ENCODE measurements at places on chromosomes 7 and 10.
A peak's percentile ranks its signal among the peaks of the same experiment; 100 is the strongest.

GRCh38 chr7:151436446-151437158 is 3.3 kb downstream of the CRYGN start:
- DNase-seq, result no peak

DNA sequence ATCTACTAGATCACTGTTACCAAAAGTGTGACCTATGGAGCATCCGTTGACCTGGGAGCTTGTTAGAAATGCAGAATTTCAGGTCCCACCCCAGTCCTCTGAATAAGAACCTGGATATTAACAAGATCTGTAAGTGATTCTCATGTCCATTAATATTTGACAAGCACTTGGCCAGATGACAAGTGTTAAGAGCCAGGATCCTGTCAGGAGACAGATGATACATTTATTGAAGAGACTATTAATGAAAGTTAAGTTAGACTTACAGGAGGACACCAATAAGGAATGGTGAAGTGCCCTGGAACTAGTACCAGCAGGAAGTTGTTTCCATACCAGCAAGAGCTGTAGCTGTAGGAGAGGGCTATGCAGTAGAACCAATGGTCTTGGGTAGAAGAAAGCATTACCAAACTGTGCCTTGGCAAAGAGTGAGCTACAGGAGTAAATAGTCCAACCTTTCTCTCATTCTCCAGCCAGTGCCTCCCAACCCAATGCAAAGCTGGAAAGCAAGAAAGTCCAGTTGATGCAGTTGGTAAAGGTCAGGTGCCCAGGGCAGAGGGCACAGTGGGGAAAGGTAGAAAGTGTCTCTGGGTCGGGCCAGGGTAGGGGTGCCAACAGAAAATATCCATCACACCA is 35.3 kb upstream of the ADD3 start:
- no peak for DNase-seq

DNA sequence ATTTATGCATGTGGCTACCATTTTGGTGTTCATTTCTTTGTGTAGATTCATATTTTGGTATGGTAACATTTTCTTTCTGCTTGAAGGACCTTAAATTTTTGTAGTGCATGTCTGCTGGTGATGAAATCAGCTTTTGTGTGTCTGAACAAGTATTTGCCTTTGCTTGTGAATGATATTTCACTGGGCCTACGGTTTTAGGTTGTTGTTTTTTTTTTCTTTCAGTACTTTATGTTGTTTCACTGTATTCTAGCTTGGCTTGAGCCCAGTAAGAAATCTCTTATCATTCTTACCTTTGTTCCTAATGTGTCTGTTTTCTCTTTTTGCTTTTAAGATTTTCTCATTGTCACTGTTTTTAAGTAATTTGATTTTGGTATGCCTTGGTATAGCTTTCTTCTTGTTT is 31.9 kb downstream of the SAMD8 start:
- DNase-seq, result no peak

- no peak for DNase-seq
Observed at GRCh38 chr10:33860552-33860951, 526.1 kb upstream of the NRP1 start.

DNA sequence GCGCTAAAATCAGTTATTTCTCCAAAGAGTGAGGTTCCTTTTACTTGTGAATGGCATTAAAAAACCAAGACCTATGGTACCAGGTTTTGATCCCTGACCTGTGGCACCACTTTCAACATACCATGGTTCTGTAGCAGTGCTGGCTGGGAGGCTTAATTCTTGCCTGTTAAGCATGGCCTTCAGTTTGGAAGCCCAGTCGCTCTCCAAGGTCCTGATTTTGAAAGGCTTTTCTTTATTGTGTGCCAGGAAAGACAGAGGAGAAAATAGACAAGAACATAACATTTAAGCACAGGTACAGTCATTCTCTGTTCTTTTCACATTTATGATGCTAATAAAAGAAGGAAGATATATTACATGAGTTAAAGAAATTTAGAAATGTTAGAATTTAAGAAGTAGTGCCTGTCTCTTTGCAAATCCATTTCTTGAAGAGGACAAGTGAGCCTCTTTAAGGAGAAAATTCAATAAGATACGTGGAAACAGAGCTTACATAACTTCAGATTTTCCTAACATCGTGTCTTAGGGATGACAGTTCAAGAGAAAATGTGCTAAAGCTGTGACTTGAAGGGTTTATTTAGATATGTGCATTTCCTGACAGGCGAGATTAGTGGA is 357.6 kb downstream of the DPP6 start:
- no peak for DNase-seq

GRCh38 chr10:102935939-102936605 is 18.0 kb downstream of the CNNM2 start:
- DNase-seq, result no peak

GRCh38 chr7:79337717-79338116 is 115.8 kb downstream of the MAGI2 start:
- no peak for DNase-seq

DNA sequence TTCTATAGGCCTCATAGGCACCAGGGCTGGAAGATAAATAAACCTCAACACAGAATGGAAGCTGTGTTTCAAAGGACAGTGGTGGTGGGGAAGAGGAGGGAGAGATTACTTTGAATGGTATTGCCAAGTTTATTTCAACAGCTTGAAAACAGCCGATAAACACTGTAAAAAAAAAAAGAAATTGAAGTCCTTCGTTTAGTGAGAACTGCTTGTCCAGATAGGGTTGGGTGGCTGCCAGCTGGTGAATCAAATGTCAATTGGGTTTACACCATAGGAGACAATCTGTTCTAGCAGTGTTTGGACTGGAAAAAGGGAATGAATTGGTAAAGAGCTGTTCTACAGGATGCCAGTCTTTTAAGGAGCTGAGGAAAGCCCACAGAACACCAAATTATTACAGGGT is 254.8 kb downstream of the PHF14 start:
- DNase-seq, result peak; percentile 55

- no peak for DNase-seq
Observed at GRCh38 chr10:91103384-91104192, 116.9 kb upstream of the PCGF5 start.

DNA sequence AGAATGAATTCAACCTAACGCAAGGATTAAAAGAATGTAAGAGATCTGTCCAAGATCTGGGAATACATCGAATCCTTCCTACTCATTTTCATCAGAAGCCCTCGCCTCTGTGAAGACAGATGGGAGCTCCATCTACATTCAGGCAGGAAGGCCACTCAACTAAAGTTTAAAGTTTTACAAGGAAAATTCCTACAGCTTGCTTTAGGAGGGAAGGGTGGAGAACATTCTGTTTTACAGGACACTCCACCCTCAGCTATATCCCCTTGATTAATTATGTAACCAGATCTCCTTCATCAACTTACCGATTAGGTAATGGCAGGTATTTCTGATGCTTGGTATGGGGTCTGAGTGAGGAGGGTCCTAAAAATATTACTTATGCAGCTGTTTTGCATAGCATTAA is 5.6 kb upstream of the AHR start:
- DNase-seq, result no peak

DNA sequence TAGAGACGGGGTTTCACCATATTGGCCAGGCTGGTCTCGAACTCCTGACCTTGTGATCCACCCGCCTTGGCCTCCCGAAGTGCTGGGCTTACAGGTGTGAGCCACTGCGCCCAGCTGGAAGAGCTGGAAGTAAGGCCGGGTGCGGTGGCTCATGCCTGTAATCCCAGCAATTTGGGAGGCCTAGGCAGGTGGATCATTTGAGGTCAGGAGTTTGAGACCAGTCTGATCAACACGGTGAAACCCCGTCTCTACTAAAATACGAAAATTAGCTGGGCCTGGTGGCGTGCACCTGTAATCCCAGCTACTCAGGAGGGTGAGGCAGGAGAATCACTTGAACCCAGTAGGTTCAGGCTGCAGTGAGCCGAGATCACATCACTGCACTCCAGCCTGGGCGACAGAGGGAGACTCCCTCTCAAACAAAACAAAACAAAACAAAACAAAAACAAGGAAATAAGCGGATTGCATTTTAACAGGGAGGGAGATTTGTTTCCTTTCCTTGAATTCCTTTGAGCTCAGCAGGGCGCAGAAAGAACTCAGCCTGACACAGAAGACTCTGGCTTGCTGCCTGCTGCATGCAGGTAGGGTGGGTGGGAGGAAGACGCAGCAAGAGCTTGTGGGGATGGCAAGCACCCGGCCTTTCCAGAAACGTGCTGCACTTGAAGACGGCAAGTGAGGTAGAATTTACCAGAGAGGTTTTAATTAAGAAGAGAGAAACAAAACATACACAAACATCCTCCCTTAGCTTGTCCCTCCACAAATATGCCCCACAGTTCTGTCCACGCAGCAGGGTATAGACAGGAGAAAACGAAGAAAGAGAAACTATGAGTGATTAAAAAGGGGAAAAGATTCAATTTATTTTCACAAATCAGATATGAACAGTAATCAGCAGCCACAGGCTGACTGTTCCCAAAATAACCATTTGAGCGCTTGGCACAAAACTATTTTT is 148.0 kb downstream of the RNF216 start:
- no peak for DNase-seq

DNA sequence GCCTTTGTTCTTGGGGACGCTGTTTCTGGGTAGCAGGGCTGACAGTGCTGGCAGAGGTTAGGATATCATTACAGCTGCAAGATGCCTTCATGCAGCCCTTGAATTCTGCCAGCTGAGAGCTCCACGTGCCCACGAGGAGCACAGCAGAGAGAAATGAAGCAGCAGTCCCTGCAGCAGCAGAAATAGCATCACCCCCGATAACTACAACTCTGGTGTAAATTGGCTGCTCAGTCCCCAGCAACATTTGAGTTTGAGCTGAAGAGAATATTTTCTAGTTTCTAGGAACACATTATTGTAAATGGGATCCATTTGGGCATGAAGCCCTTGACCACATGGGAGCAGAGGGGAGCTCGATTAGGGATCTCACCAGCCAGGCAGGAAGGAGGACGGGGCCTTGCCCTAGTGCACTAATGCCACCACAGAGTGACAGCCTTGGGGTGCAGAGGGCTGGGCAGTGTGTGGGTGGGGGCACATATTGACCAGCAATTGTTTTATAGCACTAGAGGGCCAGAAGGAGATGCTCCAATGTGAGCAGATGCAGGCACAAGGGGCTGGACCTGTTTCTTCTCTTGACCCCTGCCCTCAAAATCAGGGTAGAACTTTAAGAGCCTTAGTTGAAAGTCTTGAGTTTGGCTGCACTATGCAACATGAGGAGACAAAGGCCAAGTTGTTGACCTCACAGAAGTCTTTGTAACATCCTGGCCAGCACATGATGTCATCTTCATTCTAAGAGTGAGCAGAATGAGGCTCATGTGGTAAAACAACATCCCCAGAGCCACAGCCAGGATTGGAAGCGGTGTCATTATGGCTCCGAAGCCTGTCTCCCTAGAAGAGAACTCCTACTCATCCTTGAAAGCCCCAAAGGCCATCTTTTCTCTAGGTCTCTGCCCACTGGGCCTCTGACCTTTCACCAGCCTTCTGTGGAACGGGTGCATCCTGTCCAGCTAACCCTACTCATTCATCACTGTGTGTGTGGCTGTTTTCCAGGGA is 52.6 kb downstream of the ADCY1 start:
- no peak for DNase-seq

DNA sequence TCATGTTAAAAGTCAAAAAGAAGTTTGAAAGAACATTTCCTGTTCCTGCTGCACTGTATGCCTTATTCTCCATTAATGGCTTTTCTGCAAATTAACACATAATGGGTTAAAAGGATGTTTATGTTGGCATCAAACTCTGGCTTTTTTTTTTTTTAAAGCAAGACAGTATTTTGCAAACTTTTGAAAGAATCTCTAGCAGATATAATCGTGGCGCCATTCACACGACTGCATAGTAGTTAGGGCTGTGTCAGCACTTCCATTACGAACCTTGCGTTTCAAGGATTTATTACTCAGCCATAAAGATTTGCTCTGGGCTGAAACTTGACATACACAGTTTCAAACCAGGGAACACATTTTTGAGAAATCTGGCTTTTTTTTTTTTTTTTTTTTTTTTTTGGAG is 207.8 kb downstream of the DYNC1I1 start:
- DNase-seq, result peak; percentile 33

- DNase-seq, result no peak
Observed at GRCh38 chr7:16773884-16774283, 20.3 kb downstream of the TSPAN13 start.

DNA sequence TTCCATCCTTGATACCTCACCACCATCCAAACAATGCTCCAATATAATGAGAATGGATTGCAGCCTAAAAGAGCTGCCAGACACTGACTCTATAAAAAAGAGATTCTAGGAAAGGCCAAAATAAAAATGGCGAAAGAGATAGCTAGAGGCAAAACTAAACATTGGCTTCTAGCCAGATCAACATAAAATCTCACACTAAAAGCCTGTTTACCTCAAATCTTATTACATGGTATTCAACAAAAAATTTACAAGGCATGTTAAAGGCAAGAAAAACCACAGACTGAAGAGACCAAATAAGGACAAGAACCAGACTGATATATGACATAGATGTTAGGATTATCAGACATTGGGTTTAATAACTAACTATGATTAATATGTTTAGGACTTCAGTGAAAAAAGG is 1127.0 kb downstream of the DNAJB9 start:
- DNase-seq, result no peak

DNA sequence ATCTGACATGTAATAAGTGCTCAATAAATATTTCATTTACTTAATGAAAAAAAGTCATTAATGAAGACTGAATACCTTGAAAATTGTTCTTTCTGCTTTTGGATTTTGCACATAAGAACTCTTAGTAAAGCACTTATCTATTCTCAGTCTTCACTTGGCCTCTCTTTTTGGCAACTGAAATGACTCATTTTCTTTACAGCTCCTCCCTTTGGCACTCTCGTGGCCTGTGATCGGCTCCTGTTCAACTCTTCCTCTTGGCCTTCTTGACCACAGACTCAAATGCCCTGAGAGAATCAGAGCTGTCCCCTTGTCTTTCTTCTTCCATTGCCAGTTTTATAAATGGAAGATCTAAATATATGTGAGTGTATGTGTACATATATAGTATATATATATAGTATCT is 54.2 kb downstream of the FOXP2 start:
- DNase-seq, result no peak

- DNase-seq, result no peak
Observed at GRCh38 chr7:11054033-11054432, 80.4 kb downstream of the PHF14 start.

DNA sequence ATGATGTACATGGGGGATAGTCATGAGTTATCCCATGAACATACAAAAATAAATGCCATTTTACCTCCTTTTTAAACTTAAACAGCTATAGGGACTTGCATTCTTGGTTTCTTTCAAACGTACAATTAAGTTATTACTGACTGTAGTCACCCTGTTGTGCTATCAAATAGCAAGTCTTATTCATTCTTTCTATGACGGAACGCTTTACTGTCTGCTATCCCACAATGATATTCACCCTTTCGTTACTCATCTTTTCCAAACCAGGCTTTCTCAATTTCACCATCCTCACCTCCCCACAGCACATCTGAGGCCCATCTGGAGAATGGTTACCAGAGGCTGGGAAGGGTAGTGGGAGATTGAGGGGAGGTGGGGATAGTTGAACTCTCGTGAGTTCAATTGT is 218.8 kb downstream of the PHF14 start:
- peak; percentile 49 for DNase-seq

GRCh38 chr10:89414879-89415821 is 782 bp downstream of the IFIT5 start:
- peak; percentile 51 for DNase-seq
